Left cardiac atrium (tissue), 4 donors: ENCODE measurements at places on chromosomes 7 and 10.

DNA sequence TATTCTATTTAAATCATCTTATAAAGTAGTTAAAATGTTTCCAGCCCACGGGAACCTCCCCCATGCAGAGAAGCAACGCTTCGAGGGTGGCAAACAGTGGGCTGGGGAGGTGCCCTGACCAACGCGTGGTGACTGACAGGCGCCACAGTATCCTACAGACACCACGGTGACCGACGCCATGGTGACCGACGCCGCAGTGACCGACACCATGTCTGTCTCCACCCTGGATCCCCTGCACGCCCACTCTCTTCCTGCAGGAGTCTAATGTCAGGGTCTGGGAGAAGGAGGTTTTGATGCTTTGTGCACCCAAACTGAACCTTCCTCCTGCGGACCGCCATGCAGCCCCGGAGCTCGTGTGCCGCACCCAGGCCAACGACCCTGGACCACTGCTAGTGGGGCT lies 464.4 kb downstream of the PTPRN2 start:
- DNase-seq, result no peak

DNA sequence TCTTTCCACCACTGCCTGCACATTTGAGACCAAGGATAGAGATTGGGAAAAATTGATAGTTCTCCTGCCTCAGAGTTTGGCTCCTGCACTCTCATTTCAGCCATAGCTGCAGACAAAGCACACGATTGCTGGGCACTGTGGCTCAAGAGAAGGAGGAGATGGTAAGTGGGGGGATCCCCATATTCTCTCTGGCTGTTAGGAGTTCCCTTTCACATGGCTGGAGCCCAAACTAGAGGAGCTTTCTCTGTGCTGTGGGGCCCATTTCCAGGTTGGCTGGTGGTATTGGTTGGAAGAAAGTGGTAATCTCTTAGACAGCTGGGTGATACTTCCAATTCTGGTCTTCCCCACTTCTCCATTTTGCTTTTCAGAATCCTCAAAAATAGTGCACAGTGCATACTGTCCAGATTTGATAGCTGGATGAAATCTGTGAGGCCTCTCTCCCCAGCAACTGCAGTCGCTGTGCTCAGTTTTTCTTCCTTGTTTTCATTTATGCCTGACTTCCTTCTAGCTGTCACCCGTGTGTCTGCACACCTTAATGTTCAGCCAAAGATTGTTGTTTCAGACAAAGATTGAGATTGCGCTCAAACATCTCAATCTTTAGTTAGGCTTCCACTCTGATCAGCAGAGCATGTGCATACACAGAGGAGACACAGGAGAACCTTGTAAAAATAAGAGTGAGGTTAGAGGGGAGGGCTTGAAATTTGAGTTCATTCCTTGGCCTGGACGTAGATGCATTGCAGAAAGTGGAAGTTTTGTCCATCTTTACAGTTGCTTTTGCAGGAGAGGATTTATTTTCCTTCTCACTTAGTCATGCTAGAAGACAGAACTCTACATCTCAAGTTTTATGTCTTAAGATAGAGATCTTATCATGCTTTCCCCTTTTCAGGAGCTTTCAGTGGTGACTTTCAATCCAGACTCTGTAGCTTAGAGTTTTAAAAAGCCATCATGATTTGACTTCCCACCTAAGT lies 28.6 kb downstream of the RABGEF1 start:
- DNase-seq, result no peak

- DNase-seq, result no peak
These were observed 39.1 kb upstream of the BET1 start for GRCh38 chr7:94043299-94043698.

DNA sequence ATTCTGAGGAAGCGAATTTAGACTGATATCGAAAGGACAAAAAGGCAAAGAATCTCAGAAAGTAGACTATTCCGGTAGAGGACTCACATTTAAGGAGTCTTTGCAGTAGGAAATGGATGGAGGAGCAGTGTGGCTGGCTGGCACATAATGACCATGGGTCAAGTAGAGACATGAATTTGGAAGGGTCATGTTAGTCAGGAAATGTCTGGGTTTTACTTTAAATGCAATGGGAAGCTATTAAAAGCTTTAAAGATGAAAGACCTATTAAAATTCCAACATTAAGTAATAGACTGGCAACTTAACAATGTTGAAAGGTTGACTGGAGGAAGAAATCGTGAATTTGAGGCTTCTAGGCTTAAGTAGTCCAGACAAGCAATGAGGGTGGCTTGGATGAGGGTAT lies 90.0 kb upstream of the SEMA3C start:
- no peak for DNase-seq

DNA sequence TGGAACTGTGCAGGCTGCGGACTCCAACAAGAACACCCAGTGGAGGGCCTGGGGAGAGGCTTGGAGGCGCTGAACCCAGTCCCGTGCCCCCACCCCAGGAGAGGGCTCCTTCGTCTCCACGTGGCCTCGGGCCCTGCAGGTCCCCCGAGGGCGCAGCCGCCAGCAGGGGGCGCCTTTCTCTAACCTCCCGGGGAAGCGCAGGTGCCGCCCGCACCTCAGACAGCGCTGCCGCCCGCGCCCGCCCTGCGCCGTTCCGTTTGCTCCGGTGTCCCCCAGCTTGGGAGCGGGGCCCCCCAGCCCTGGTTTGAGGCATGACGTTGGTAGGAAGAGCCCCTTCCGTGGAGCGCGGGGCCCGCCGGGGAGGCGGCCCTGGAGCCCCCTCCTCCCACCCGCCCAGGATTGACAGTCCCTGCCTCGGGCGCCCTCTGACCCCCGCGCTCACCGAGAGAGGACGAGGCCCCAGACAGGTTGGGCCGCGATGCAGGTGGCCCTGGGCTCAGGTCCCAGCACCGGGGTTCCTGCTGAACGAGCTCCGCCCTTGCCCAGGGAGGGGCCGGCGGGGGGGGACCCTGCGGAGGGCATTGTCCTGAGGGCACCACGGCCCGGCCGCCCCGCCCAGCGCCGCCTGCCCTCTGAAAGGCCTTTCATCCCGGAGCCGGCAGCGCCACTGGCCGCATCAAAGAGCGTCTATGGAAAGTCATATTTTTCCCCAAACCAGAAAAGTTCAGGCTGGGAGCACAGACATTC lies 42.8 kb downstream of the FOXL3 start:
- peak; percentile 85 for DNase-seq

DNA sequence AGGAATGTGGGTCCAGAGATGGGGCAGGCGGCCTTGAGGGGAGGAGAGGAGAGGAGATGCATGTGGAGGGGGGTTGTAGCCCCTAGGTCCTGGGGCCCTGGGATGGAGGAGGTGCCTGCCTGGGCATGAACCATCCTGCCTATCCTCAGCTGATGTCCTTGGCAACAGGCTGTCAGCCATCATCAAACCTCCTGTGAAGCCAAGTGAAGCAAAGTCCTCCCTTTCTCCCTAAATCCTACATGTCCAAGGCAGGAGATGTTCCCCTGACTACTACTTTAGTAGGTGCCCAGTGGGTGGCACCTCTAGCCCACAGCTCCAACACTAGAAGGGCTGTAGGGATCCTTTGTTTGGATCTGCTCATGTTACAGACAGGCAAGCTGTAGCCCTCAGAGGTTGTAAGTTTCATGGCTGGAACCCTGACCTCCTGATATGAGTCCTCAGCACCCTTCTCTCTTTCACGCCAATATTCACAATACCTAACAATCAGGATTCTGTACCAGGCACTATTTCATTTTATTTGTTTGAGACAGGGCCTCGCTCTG lies 66.6 kb upstream of the SYPL1 start:
- DNase-seq, result no peak

GRCh38 chr7:148662646-148663045 lies 36.1 kb upstream of the CUL1 start:
- DNase-seq, result no peak

DNA sequence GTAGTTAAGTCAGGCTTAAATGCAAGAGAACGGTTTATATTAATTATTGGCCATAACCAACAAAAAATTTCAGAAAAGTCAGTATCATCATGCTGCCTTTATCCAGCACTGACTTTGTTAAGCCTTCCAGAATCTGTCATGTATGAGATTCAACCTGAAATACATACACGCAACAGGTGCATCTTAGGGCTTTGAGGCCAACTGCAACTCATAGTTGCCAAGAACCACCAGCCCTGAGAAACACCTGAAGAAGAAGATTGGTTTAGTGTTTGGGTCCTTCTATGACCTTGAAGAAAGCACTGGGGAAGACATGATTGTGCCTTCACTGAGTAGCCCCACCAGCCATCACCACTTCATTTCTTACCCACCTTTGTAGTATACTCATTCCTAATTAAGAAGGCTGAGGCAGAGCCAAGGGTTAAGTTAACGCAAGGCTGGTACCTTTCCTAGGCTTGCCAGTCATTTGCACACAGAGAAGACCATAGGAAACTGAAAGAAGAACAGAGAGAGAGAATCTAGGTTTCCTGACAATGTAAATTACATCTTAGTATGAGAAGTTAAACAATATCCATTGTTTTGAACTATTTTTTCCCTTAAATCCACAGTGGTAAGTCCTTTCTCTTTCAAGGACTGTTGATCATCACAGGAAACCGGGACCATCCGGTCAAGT lies 200.1 kb upstream of the PRKCQ start:
- DNase-seq, result no peak

DNA sequence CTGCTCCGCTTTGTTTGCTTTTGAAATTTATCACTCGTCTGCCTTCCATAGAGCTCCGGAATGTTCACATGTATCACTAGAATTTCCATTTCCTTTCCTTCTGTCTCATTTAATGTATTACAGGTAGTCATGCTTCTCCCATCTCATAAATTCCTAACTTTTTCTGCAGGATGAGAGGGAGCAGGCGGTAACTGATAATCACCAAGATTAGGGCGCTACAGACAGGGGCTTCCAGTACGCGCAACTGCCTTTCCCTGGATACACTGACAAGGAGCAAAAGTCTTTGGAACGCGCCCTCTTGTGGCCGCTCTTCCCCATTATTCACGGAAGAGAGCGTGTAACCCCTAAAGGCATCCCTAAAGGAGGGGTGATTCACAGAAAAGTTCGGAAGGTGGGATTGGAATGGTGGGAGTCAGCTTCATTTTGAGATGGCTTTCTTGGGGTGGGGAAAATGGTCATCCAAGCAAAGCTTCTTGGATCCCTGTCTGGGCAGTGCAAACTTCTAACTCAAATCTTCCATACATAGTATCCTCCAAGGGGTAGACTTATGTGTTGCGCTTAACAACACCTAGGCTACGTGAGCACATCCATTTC lies 6.5 kb downstream of the INHBA start:
- peak; percentile 81 for DNase-seq

GRCh38 chr10:3217853-3218252 lies 45.3 kb upstream of the PITRM1 start:
- no peak for DNase-seq

- no peak for DNase-seq
These were observed 625.1 kb upstream of the MKI67 start for GRCh38 chr10:128751284-128751683.

DNA sequence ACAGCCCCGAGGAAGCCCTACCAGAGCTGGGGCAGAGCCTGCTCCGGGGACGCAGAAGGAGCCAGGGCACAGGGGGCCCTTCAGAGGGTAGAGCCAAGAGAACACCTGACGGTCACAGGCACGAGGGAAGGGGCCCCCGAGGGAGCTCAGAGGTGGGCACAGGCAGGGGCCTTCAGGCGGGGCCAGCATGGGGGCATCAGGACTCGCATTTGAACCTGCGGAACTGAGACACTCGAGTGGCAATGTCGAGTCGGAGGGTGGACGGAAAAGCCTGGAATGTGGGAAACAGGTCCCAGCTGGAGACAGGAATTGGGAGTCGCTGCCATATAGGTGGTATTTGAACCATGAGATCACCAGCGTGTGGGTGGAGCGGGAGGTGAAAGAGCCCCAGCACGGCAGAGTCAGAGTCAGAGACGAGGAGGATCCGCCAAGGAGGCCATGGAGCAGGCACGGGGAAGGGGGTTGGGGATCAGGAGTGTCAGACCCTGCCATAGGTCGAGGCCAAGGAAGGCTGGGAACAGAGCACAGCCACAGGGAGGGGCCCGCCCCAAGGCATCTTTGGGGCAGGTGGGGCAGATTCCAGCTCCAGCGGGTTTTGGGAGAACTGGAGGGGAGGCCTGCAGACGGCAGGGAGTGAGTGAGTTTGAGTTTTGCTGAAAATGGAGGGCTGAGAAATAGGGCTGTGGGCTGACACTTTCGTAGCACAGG lies 13.8 kb downstream of the STK32C start:
- DNase-seq, result peak; percentile 11

- DNase-seq, result no peak
These were observed 25.2 kb upstream of the MKLN1 start for GRCh38 chr7:131302446-131302845.

GRCh38 chr7:112293416-112293815 lies 86.9 kb downstream of the ZNF277 start:
- DNase-seq, result no peak

- DNase-seq, result no peak
These were observed 205.9 kb upstream of the PHF14 start for GRCh38 chr7:10767771-10768170.

GRCh38 chr10:1489801-1490200 lies 247.5 kb downstream of the ADARB2 start:
- DNase-seq, result no peak

DNA sequence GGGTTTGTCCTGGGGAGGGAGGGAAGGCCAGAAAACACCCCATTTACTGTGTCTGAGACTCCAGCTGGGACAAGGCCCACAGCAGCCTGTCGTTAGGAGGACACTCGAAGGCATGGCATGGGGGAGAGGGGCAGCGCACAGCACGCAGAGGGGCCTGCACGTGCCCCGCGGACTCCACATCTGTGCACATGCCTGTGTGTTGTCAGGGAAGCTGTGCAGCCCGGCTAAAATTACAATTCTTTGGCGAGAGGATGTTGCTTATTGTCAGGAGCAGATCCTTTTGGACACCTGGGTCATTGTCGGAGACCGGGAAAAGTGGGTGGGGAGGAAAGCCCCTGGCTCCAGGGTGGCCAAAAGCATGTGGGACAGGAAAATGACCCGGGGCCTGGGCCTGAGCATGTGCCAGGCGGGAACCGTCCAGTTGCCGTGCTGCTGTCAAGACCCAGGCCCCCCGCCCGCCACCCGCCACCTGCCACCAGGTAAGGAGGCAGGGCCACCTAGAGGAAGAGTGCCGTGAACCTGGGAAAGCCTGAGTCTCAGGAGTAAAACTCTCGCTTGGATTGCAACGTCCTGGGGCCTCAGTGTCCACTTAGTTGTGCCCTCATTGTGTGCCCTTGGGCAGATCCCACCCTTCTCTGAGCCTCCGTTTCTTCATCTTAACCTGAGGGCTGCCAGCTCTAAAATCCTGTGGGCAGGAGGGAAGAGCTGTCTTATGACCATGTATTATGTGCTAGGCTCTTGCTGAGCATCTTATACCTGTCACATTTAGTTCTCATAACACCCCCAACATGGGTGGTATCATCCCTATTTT lies 7.2 kb downstream of the VSIR start:
- no peak for DNase-seq

- no peak for DNase-seq
These were observed 9.5 kb downstream of the SEPHS1 start for GRCh38 chr10:13338390-13339110.

DNA sequence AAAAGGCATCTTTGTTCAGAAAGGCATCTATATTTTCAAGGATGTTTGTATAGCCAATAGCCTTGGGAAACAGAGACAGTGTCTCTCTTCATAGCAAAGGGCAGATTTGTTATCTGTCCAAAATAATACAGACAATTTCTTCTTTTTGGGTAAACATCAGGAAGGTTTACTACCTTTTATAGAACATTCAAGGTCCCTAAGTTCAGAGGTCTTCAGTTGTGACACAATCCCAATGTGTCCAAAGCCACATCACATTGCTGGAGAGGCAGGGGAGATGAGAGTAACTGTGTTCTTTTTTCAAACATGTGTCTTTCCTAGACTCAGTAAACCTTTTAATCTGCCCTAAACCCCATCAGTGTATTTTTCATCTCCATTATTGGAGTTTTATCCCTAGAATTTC lies 33.6 kb upstream of the FAM13C start:
- no peak for DNase-seq
